ENCODE measurements at places on chromosomes 1 and 21. TPM values are rescaled to one million over a fixed set of nuclear protein-coding genes. Genes with fewer than 3 reads are reported as not detected.

Gene SLFNL1
- not detected for total RNA-seq

Gene PPM1J
- 6.9 TPM for total RNA-seq

Gene CHIT1
- not detected for total RNA-seq

Gene TSSK3
- not detected for total RNA-seq

Gene PYHIN1
- total RNA-seq, result not detected

Gene VAMP3
- total RNA-seq, result 122 TPM

Gene SPRR2E
- total RNA-seq, result not detected

Gene GPR25
- total RNA-seq, result not detected

Gene PPFIA4
- total RNA-seq, result not detected

Gene SLC45A1
- total RNA-seq, result 5.8 TPM

Gene HES4
- total RNA-seq, result 0.35 TPM

Gene ADAMTS1
- 48.7 TPM for total RNA-seq

Gene CELSR2
- 0.29 TPM for total RNA-seq

Gene PLXNA2
- total RNA-seq, result 9.4 TPM

Gene DIRAS3
- 13.3 TPM for total RNA-seq

Gene TDRD10
- total RNA-seq, result not detected

Gene HSPB7
- total RNA-seq, result 0.58 TPM

Gene CD34
- 0.86 TPM for total RNA-seq

Gene HSF2BP
- 4.3 TPM for total RNA-seq

Gene CD1B
- not detected for total RNA-seq

Gene C1orf56
- 1.9 TPM for total RNA-seq

Gene PTPRU
- 10.6 TPM for total RNA-seq

Gene NLRP3
- total RNA-seq, result 0.18 TPM

Gene GPR153
- 7.2 TPM for total RNA-seq

Gene GJA9
- total RNA-seq, result not detected

Gene RHOU
- total RNA-seq, result 1.4 TPM

Gene ACTL8
- not detected for total RNA-seq

Gene PDZK1
- total RNA-seq, result 0.53 TPM

Gene TAS1R1
- not detected for total RNA-seq

Gene COL24A1
- total RNA-seq, result 0.58 TPM

Gene LCE2C
- total RNA-seq, result not detected

Gene GJB4
- not detected for total RNA-seq

Gene FAM89A
- total RNA-seq, result 6.9 TPM

Gene PRDX6
- total RNA-seq, result 502 TPM

Gene DAP3
- total RNA-seq, result 117 TPM

Gene KRTAP12-3
- not detected for total RNA-seq

Gene ESPN
- not detected for total RNA-seq

Gene SLC9A1
- total RNA-seq, result 11.5 TPM

Gene ZCCHC17
- 48.4 TPM for total RNA-seq

Gene LRRC53
- total RNA-seq, result not detected

Gene CFHR2
- not detected for total RNA-seq

Gene SHISAL2A
- total RNA-seq, result not detected

Data from myometrial cell (primary cell).